ENCODE measurements at places on chromosomes 4 and X.

GRCh38 chr4:123497340-123497739, 100.7 kb downstream of the SPRY1 start:
- DNase-seq: no peak

DNA sequence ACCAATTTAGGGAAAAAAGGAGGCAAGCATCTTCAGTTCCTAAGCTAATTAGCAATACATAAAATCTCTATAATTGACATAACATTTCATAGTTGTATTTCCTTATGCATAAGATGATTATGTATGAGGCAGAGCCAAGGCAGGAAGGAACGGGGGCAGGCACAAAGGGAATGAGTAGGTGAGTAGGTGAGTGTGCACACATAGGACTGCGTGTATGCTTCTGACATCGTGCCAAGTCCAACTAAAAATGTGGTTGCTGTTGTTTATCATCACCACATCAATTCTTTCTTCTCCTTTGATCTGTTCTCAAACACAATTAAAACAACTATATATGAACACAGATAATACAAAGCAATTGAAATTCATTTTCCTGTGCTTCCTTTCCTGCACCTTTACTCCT, 131.2 kb downstream of the UNC5C start:
- no peak for DNase-seq

- peak; percentile 75 for DNase-seq
Observed at GRCh38 chr4:180542445-180543100, 1700.6 kb upstream of the TENM3 start.

- DNase-seq: no peak
Observed at GRCh38 chrX:136146614-136147314, 569 bp upstream of the FHL1 start.

DNA sequence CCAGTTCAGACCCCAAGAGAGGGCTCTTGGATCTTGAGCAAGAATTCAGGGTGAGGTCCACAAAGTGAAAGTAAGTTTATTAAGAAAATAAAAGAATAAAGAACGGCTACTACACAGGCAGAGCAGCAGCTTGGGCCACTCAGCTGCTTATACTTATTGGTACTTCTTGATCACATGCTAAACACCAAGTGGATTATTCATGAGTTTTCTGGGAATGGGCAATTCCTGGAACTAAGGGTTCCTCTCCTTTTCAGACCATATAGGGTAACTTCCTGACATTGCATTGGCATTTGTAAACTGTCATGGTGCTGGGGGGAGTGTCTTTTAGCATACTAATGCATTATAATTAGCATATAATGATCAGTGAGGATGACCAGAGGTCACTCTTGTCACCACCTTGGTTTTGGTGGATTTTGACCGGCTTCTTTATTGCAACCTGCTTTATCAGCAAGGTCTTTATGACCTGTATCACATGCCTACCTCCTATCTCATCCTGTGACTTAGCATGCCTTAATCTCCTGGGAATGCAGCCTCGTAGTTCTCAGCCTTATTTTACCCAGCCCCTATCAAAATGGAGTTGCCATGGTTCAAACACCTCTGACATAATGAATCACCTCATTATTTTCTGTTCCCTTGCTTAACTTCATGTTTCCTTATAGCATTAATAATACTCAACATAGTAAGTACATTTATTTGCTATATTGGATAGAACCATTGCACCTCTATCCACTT, 476.3 kb downstream of the DTHD1 start:
- no peak for DNase-seq

GRCh38 chrX:100674705-100675104, 30.7 kb downstream of the SRPX2 start:
- DNase-seq: no peak

DNA sequence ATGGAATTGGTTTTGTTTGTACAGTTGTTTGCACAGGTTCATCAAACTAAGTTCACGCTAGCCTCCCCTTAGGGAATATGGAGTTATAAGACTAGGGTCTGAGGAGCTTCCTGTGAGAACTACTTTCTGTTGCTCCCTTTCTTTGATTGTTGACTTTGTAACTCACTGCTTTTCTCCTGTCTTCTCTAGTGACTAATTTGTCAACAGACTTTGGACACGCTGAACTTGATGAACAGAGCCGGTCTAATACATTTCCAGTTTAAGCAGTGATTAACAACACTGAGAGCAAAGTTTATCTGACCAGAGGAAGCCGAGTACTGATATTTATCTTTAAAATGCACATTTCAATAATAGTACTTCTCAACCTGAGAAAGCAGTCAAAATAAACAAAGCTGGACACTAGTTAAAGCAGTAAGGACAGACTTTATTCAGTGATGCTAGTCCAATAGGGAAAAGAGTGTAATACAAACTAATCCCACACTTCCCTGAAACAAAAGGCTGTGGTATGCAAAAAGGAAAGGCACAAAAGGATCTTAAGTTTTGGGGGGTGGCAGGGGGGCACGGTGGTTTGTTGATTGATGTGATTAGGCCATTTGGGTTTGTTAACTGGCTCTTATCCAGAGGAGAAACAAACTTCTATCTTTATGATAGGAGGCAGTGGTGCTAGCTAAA, 2.7 kb upstream of the NUDT9 start:
- DNase-seq: no peak

GRCh38 chr4:81260443-81261101, 45.5 kb upstream of the PRKG2 start:
- no peak for DNase-seq

- DNase-seq: no peak
Observed at GRCh38 chr4:163167333-163167626, 590 bp upstream of the NAF1 start.

- peak; percentile 2 for DNase-seq
Observed at GRCh38 chrX:55709735-55710134, 7.8 kb upstream of the RRAGB start.

DNA sequence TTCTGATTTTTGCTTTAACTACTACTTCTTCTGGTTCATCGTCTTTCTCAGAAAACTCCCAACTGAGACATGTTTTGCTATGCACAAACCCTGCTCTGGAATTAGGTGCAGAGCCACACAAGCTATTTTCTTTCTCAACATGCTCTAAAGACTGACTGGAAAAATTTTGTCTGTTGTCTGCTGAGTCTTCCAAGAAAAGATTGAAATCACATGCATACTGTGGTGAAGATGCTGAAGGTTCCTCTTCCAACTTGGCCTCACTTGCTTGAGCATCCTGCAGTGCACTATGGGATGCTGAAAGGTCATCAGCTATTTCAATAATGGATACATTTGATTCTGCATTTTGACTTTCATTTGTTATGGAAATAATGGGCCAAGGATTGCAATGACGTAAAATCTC, 24.1 kb downstream of the PIN4 start:
- DNase-seq: no peak

DNA sequence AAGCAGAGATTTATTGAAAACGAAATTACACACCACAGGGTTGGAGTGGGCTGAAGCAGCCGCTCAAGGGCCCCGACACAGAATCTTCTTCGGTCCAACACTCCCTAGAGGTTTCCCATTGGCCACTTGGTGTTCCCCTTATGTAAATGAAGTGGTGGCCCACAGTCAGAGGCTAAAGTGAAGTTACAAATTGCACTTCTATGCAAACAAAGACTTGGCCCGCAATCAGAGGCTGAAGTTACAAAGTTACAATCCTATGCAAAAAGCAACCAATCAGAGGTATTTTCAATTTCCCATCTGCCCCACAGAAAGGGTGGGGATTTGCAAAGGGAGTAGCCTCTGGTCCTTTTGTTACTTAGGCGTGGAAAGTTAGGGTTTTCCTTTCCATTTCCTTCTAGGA, 35.7 kb upstream of the SLC25A43 start:
- peak; percentile 20 for DNase-seq

- DNase-seq: no peak
Observed at GRCh38 chr4:47786958-47787370, 50.9 kb downstream of the CORIN start.

- no peak for DNase-seq
Observed at GRCh38 chrX:103999234-103999633, 14.3 kb downstream of the H2BW1 start.

DNA sequence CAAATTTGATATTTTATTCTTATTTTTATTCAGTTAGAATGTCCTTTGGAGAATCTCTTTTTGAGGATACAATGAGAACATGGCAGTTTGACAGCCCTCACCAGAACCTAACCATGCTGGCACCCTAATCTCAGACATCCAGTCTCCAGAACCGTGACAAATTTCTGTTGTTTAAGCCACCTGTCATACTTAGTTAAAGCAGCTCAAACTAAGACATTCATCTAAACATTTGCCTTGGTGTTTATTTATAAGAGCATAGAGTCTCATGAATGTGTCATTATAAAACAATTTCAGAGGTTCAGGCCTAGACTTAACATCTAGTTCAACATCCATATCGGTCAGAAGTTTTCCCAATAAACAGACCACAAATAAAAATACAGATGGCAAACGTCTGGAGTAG, 125.1 kb upstream of the FUNDC1 start:
- no peak for DNase-seq

- DNase-seq: no peak
Observed at GRCh38 chr4:825063-825970, 612 bp downstream of the CPLX1 start.

DNA sequence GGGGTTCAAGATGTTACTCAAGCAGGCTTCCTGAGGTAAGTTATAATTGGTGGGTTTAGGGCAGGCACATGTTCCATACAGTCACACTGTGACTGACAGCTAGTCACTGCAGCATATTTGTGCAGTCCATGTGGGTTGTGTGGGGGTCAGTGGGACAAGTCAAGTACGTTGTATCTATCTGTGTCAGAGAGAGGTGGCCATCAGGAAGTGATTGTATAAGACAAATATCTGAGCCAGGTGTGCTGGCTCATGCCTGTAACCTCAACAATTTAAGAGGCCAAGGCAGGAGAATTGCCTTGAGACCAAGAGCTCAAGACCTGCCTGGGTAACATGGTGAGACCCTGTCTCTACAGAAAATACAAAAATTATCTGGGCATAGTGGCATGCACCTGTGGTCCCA, 509.3 kb downstream of the CENPC start:
- DNase-seq: no peak

- DNase-seq: no peak
Observed at GRCh38 chr4:74658116-74658515, 136.2 kb downstream of the BTC start.

GRCh38 chr4:130510661-130511060, 1414.7 kb downstream of the C4orf33 start:
- DNase-seq: no peak

DNA sequence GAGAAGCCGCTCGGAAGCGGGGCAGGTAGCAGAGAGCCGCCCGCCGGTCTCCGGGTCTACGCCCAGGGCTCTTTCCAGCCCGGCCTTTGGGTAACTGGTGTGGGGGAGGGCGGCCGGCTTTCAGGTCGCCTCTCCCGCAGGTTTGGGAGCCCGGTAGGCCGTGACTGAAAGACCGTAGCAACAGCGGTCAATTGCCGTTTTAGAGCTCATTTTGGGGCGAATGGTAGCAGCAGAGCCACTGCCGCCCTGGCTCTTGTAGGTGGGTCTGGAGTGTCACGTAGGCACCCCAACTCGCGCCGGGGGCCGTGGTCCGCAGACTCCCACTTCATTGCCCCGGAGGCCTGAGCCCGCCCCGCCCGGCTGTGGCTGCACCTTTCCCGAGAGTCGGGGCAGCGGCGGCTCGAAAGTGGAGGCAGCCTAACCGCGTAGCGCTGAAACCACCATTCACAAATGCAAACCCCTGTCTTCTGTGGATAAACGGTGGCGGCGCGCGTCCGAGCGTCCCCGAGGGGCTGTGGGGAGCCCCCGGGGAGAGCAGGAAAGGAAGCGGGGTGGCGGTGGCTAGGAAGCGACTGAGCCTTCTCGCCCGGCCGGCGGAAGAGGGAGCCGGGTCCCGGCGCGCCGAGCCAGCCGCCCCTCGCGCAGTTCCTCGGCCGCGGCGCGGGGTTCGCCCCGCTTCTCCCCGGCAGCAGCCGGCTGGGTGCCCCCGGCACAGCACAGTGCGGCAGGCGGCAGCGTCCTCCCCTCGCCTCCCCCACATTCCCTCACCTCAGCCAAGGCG, 2185.1 kb upstream of the TENM3 start:
- peak; percentile 85 for DNase-seq

DNA sequence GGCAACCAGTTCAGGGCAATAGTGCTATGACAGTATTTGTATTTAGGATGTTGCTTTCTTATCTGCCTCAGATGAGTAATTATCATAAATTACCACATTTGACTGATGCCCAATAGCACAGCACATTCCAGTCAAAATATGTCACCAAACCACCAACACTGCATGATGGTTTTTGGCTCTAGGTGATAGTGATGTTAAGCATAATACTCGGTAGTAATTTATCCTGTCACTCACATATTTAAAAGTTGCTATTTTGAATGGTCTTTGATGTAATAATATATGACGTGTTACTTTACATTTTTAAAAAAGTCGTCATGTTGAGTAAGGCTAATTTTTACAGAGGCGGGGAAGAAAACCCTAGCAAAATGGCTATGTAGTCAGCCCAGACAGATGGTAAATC, 42.5 kb downstream of the UNC5C start:
- no peak for DNase-seq

DNA sequence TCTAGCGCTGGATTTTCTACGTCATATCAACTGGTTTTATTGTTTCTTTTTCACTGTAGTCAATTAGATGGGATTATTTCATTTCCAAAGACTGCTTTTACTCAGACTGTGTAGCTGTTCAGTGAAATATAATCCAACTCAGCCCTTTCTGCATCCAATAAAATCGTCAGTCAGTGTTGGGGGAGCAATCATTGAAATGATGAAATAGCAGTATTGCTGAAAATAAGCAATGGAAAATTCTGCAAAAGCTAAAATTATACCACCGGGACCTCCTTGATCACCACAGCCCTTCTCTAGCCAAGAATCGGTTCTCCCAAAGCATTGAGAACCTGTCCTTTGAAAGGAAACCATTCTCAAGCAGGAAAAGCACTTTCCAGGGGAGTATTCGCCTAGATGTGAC, 243.1 kb upstream of the TENM3 start:
- DNase-seq: no peak

- DNase-seq: no peak
Observed at GRCh38 chr4:74968456-74969164, 35.7 kb downstream of the PARM1 start.

- DNase-seq: no peak
Observed at GRCh38 chr4:118173126-118173525, 138.8 kb downstream of the NDST3 start.

GRCh38 chr4:156545003-156545785, 426.4 kb downstream of the PDGFC start:
- no peak for DNase-seq

DNA sequence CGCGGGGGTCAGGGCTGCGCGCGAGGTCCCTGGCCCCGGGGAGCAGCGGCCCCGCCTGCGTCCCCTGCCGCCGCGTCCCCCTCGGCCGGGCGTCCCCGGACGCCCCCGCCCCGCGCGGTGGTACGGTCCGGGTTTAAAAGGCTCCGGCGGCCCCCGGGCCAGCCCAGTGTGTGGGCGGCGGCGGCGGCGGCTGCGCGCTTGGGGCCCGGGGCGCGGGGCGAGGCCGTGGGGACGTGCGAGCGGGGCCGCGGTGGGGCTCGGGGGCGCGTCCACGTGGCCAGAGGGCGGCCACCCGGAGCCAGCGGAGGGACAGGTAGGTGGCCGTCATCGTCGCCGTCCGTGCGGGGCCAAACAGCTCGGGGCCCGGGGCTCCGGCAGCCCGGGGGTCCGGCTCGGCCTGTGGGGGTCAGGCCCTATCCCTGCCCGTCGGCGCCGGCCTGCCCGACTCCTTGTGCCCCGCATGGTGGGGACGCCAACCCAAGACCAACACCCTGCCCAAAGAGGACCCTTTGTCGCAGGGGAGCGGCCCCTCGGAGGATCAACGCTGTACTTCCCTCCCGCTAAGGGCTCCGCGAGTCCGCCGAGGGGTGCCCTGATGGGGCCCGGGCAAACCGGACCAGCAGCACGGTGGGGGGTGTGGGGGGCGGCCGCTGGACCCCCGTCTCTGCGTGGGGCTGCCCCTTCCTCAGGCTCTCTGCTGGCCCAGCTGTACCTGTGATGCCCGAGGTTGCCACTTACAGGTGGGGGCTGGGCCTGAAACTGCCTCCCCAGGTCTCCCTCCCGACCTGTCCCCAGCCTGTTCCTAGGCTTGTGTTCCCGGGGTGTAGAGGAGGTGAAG, at the start of gene PLXNA3:
TSS of gene PLXNA3 (plus strand) at position 166 of the 838 bp plus-strand sequence. CDS start 1,903 bp downstream, outside the sequence.
- peak; percentile 66 for DNase-seq

Measured in NCI-H1417 (cell line).